ENCODE measurements at places on chromosomes 1 and 21.
A peak's percentile ranks its signal among the peaks of the same experiment; 100 is the strongest.

DNA sequence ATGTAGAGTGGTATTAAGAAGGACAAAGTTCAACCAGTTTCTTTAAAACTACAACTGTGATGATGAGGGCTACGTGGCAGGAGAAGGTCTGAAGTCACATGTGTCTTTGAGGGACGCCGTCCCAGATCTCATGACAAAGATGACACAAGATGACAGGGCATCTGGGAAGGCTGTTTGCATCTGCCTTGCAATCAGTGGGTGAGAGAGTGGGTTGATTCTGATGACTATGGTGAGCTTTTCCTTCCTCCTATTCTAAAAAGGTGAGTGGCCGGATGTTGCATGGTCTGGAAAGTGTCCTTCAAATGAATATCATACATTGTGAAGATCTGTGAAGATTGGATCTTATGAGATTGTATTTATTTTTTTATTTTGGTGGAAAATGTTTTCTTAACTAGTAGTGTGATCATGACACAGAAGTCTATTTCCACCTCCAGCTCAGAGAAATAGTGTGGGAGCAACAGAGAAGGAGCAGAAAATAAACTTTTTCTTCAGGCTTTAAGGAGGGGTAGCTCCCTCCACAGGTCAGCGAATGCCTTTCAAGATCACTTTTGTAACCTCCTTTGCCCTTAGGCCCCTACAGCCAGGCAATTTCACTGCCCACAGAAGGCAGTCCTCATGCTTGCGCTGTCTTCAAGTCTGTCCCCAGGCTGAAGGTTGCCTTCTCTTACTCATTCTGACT is 76.0 kb upstream of the ATF3 start:
- DNase-seq: no peak

GRCh38 chr1:18532390-18533170 is 51.9 kb downstream of the KLHDC7A start:
- no peak for DNase-seq

DNA sequence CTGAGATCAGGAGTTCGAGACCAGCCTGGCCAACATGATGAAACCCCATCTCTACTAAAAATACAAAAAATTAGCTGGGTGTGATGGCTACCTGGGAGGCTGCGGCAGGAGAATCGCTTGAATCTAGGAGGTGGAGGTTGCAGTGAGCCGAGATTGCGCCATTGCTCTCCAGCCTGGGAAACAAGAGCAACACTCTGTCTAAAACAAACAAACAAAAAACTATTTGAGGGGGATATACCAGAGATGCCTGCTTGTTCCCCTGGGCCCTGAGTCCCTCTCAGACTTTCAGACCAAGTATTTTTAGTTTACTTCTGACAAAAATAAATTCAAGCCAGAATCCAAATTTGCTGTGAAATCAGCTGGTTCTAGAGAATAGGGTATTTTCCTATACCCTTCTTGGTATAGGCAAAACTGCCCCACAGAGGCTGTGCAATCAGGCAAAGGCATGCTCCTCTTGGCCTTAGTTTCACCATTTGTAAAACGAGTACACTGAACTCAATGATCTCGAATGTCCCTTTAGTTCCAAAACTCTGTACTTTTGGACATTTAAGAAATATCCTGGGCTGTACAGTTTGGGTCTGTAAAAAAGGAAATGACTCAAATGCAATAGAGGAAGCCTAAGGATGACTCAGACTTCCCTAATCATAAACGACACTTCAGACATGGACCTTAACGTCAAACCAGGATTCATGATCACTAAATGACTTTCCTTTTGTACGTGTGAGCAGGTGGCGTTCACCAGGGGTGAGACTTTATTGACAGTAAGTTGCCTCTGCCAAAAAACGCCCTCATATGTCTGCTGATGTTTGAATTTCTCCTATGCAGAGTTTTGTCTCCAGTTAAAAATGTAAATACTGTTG is 16.1 kb downstream of the ENSA start:
- peak; percentile 46 for DNase-seq

DNA sequence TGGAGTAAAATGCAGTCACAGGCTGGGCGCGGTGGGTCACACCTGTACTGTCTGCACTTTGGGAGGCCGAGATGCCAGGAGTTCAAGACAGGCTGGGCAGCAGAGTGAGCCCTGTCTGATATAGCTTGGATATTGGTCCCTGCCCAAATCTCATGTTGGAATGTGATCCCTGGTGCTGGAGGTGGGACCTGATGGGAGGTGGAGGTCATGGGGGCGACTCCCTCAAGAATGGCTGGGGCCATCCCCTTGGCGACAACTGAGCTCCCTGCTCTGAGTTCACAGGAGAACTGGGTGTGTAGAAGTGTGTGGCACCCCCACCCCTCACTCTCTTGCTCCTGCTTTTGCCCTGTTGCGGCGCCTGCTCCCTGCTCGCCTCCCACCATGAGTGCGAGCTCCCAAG is 11.5 kb upstream of the PDXK start:
- DNase-seq: no peak

DNA sequence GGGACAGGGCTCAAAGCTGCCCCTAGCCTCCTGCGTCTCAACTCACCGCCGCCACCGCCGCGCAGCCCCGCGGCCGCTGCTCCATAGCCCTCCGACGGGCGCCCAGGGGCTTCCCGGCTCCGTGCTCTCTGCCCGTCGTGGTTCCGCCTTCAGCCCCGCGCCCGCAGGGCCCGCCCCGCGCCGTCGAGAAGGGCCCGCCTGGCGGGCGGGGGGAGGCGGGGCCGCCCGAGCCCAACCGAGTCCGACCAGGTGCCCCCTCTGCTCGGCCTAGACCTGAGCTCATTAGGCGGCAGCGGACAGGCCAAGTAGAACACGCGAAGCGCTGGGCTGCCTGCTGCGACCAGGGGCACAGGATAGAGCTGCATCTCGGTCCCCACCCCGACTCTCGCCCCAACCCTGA is at the start of gene TNFRSF25:
Gene TNFRSF25 (minus strand): TSS at position 151 of the 400 bp plus-strand sequence. CDS start 66 bp downstream, at position 85.
- DNase-seq: peak; percentile 73

DNA sequence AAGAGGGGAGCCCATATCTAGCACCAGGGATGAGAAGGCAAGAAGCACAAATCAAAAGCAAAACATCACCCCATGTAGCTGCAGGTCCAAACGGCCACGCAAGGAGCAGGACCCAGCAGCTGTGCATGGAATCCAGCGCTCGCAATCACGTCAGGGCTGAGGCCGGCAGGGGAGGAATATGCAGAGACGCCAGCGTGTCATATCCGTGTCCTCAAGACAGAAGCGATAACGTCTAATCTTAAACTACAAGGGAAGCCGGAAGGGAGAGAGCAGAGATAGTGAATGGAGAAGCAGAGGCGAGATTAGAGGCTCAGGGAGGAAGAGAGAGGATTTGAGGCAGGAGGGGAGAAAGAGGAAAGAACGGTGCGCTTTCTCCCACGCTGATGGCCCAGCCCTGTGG is 39.1 kb downstream of the FBXO2 start:
- DNase-seq: no peak

DNA sequence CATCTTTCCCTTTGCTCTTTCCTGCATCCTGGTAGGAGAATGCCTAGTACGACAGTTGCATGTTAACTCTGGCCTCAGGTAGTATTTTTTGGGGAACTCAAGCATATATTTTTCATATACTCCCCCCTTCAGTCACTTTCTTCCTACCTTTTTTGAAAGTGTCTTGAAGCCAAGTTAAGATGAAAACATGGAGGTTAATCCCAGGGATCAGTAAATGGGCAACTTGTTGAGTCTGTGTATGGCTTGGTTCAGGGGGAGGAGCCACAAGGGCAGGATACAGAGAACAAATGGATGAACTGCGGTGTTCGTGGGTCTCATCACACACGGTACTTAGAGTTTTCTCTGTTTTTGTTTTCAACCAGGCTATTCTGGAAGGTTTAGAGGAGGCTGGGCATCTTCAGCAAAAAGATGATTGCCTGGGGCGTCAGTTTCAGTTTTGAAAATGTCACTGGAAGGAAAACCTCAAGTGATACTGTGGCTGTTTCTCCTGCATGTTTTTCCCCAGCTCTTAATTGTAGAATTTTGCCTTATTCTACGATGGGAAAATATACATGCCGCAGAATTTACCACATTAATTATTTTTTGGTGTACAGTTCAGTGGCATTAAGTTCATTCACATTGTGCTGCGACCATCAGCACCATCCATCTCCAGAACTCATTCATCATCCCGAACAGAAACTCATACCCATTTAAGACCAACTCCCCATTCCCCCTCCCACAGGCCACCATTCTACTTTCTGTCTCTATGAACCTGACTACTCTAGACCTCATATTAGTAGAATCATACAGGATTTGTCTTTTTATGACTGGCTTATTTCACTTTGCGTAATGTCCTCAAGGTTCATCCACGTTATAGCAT is 71.5 kb downstream of the MAP10 start:
- no peak for DNase-seq

- no peak for DNase-seq
These were observed 10.2 kb downstream of the NFASC start for GRCh38 chr1:204880906-204881305.

GRCh38 chr1:40281853-40282252 is 23.8 kb downstream of the ZMPSTE24 start:
- no peak for DNase-seq

GRCh38 chr1:150196417-150196816 is 39.5 kb downstream of the ANP32E start:
- no peak for DNase-seq

DNA sequence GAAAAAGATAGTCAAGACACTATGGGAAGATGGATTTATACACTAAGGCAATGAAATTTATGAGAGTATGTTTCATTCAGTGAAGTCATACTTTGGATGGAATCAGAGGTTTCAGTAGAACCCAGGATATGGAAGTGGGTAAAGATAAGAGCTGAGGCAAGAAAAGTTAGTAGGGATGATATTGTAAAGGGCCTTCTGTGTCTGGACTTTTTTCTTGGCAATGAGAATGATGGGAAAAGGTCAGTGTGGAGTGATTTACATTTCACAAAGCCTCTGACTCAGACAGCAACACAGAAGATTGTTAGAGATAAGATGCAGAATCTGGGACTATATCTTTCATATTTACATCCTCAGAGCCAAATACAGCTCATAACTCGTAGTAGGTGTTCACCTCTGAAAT is 32.1 kb downstream of the SH3BGR start:
- DNase-seq: no peak

DNA sequence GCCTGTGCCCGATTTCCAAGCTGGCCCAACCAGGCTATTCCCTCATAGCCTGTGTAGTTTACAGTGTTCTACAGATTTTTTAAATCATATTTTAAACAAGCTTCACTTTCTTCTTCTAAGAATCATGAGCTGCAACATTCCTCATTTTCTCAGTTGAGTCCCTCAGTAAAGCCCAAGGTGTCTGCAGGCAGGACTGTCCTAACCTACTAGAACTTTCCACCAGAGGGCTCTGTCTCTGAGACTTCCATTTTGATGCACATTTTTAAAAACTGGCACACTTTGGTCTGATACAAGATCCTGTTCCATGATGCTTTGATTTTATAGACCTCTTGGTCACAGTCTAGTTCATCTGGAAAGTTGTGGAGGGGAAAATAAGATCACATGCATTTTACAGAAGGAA is 21.6 kb upstream of the SLAMF6 start:
- DNase-seq: no peak

DNA sequence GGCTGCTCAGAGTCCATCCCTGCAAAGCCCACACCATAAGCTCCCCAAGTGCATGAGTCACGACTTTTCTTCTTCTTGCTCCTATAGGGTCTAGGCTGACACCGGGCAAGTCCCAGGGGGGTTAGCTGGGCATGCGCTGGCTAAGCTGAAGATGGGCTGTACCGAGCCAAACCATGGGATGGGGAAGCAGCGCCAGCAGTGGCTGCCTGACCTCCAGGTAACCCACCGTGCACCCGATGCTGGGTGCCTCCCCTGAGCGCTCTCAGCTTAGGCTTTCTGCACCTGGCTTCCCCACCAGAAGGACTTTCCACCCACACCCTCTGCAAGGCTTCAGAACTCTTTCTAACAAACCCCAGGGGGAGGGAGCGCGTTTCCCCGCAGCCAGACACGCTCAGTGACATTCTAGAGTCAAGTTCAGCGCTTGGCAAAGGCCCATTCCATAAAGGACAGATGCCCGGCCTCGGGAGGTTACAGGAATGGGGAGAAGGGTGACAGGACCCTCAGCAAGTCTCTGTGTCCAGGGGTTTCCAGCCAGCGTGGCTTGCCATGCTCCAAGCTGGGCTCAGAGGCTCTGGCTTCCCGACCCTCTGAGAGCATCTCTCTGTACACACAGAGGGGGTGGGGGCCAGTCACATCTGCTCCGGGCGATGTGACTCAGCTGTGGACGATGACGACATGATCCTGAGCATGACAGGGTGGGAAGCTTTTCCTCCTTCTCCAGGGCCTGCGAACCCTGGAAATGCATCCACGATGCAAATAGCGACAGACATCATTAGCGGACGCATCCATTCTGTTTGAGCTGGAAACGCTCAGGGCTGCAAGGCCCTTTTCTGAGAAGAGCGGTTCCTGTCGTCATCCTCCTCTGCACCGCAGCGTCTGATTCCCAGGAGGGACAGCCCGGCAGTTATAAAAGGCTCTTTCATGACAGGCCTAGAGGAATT is 107.8 kb downstream of the SIK1 start:
- DNase-seq: no peak

DNA sequence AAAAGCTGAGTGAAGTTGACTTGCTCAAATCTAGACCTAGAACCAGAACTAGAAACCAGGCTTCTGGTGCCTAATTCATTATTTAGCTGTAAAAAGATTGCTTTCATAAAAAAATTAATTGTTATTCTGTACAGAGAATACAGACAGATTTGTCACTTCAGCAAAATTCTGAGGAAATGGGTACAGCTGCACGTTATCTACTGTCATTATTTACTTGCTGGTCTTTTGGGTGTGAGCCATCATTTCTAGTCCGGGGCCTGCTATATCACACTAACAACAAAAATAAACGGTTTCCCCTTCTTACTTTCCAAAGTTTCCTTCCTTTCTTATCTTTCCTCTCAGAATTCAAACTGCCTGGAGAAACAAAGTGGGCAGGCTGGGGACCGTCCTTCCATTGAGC is 68.3 kb downstream of the PTGER3 start:
- DNase-seq: no peak

DNA sequence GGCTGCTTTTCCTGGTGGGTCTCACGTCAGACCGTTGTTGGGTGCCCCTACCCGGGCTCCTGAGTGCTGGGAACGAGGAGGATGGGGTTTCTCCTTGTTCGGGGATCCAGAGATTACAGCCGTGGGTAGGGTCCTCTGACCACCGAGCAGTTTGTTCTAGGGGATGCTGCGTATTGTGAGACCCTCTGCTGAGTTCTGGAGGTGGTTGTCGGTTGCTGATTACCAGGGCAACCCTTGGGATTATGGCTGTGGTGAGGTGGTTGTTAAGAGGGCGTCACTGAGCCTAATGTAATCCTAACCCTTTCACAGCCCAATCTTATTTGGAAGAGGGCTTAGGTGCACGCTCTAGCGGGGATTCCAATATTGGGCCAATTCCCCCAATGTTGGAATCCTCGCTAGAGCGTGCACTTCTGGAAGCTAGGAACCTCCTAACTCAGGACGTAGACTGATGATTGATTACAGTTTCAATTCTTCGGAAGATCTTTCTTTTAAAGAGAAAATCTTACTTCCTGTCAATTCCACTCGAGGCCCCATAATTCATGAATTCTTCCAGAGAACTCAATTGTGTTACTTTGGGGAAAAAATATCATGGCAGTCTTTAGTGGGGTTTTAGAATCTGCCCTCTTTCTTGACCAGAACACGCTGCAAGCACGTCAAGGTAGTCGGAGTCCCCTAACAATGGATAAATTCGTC is 483 bp downstream of the TCEANC2 start:
- no peak for DNase-seq
